ENCODE measurements at places on chromosomes 2 and 18.

DNA sequence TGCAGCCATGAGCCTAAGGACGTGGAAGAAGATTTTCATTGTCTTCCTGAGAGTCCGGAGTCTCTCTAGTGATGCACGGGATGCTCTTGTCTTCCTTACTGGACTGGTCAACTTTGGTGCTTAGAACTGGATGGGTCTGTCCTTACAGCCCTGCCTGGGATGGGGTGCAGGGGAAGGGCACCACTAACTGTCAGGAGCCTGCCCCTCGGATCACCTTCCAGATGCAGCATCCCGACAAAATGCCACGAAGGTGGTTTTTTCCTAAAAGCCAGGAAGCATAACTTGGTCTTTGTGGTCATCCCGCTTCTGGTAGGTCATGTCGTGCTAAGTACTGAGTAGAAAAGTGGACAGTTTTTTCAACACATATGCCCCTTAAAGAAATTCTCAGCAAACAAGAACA is 207.4 kb upstream of the TWIST2 start:
- no peak for DNase-seq

- no peak for DNase-seq
Observed at GRCh38 chr2:215831296-215831913, 181.9 kb downstream of the MREG start.

DNA sequence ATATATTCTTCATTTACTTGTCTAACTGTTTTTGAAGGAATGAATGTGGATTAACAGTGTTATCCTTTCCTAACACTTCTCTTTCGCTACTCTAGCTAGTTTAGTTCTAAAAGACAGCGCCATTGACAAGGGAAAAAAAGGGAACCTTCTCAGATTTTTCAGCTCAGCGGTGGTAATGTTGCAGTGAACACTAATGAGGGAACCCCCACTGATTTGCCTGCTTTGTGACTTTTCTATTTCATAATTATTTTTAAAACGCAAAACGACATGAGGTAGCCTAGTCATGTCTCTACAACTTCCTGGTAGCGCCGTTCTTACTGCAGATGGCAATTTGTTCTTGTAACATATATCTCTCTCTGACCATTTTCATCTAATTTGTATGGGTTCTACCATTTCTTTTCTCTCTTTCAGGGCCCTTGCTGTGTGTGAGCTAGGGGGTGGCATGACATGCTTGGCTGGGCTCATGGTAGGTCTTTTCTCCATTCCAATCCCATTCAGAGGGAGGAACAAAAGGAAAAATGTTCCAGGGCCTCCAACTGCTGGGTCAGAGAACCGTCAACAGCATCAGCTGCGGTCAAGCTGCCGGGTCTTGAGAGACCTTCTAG is 235.5 kb upstream of the SIX3 start:
- DNase-seq: no peak

DNA sequence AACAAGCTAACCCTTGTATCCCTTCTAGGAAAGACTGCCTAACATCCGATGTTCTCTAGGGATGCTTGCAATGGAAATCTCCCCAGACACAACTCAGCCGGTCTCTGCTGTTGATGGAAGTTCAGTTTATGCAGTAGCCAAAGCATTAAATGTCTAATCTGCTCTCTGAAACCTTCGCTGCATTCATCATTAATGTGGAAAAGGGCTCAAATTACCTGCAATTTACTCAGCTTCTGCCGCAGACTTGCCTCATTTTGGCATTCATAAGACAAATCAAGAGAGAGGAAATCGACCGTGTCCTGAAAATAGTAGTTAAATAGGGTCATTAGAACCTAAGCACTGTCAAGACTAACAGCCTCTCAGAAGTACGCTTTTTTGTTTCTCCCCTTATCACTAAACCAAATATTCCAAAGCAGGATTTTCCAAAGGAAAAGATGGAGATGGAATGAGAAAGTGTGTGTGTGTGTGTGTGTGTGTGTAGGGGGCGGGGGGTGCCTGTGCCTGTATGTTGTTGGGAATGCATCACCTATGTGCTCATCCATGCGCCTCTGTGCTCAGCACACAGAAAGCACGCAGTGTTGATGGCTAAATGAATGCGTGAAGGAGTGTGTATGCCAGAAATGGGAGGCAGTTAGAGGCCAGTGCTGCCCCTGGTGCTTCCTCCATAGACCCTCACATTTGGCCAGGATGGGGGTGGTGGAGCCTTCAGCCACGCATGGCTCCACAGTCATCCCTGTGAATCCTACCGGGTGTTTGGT is 7.4 kb downstream of the LCT start:
- no peak for DNase-seq

DNA sequence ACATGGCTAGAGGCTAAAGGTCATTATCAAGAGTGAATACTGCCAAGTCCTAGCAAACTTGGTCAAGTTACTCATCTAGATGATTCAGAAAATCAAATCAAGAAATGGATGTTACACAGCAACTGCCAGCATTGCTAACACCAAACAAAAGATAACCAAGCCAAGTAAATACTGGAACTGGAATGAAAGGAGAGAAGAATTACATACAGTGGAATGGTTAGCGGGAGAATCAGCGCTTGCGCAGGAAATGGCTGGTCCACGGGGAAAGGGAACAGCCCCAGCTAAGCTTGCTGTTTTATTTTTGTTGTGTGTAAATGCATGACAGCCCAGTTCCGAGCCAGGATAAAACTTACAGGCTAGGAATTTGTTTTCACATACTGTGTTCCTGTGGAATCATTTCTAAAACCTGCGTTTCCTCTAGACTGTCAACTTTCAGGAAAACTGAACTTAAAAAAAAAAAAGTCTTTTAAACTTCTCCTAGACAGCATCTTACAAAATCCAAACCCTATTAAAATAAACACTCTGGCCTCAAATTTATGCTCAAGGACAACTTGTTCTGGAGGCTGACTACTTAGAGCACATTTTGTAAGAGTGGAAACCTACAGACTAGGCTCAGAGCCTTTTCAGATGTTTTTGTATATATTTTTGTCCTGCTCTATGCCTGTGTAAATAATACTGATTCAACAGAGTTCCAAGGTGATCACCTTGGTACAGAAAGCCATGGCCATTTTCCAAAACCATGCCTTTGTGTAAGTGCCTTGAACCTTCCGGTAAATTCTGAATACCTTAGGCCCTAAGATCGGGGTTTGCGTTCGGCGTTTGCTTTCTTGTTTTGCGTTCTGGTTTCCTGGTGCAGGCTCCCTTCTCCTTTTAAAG is 30.7 kb upstream of the TXNDC2 start:
- DNase-seq: no peak

DNA sequence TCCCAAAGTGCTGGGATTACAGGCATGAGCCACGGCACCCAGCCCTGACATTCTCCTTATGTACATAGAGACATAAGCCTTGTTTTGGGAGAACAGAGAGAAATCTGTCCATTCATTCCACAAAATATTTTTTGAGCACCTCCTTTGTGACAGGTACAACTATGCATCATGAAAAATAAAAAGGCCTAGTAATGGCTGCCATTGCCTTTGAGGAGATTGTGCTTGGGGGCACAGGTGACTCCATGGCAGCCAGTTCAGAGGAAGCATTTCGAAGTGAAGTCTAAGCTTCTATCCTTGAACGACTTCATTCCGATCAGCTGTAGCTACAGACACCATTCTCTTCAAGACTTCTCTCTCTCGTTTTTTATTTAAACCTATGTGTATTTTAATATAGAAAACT is 10.5 kb upstream of the MYCN start:
- no peak for DNase-seq

DNA sequence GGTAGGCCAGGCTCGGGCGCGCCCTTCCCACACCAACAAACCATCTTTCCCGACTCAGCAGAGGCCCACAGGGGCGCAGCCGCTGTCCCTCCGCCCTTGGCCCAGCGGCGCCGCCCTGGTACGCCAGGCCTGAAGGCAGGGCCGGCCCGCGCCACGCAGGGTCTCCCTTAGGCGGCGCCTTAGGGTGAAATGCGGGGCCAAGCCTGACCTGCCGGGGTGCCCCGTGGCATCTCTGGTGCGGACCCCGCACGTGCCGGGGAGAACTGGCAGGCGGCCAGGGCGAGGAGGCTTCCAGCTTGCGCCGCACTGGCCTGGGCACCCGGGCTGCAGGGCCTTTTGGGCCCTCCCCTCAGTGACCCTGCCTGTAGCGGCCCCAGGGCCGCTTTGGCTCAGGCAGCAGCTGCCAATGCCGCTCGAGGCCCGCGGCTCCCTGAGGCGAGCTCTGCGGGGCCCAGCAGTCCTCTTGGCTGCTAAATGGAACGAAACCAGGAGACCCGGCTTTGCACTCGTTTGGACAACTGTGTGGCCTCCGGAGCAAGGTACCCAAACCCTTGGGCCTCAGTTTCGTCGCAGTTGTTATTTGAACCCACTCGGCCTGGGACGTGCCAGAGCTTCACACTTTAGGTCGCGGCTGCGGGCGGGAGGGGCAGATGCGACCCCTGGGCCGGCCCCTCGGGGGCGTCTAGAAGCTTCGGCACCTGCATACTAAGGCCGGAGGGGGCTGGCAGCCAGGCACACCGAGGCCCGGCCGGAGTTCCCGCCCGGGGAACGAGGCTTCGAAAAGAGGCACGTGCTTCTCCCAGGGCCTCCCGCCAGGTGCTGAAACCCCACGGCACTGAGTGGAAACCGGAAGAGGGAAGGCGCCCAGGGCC is 8.5 kb downstream of the OTX1 start:
- no peak for DNase-seq

DNA sequence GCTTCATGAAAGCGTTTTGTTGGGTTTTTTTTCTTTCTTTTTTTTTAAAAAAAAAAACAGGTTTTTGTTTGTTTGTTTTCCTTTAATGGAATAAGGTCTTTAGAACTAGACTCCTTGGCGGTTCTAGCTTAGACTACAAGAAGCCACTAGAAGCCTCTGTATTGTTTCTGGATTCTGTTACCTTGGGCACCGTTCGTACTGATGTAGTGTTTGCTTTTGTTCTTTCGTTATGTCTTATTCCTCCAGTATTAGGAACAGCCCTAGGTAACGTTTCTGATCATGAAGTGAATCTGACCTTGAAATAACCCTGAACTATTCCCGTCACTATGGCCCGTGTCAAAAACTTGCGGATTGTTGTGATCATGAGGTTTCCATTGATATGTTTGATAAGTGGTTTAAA is 164.6 kb downstream of the PTGR3 start:
- no peak for DNase-seq

- DNase-seq: no peak
Observed at GRCh38 chr2:24635181-24635580, 144.1 kb downstream of the NCOA1 start.

DNA sequence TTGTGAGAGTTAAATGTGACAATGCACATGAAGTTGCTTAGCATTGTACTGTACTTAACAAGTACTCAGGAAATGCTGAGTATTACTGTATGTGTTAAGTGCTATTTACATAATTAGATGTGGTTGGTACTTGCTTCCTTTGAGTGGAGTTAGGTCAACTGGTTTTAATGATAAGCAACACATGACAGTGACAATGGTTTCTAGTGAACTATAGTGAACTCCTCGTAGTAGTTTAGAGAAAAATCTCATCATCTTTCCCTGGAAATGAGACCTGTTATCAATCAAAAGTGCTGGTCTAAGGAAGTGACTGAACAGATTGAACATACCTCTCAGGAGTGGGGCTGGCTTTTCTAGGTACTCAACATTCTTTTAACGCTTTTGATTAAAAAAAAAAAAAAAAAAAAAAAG is 29.2 kb upstream of the ZDBF2 start:
- no peak for DNase-seq

DNA sequence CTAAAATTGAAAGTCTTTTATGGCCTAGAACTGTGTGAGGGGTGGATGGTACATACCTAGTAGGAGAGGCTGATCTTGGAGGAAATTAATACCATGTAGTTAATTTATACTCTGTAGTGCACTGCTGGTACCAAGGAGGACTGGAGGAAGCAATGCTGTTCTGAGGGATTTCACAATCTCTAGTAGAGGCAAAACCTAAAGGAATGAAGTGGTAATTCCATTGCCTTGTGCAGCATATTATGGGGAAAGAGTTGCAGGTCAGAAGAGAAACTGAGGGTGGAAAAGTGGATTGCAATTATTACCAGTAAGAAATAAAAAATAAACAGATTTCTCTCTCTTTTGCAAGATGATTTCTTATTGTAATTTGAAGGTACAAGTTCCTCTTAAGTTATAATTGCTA is 2.2 kb downstream of the ABI2 start:
- no peak for DNase-seq

GRCh38 chr18:22930089-22930713 is 2.9 kb upstream of the RBBP8 start:
- DNase-seq: peak; percentile 56

GRCh38 chr2:121284463-121285449 is at the start of gene TFCP2L1:
Gene TFCP2L1, minus strand, starts transcription at chr2:121285202. Its CDS starts 93 bp downstream, at chr2:121285109.
- no peak for DNase-seq

GRCh38 chr18:73136134-73136533 is 268.3 kb upstream of the NETO1 start:
- no peak for DNase-seq

DNA sequence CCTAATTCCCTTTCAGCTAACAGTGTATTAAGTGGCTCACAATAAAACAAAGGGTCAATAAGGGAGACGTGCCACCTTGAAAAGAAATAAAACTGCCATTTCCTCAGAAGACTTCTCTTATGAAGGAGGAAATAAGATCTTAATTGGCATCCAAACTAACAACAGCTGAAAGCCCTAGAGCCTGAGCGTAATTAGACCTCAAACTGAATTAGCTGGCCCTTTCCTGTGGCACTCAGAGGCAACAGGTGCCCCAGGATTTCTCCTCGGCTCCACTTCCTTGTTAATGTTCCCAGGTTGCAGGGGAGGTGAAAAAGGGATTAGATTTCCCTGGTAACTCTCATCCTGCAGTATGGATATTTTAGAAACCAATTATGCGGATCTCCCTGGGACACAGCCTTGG is 804.3 kb downstream of the DCDC2C start:
- no peak for DNase-seq

GRCh38 chr18:33836564-33836963 is 258.5 kb downstream of the ASXL3 start:
- no peak for DNase-seq

DNA sequence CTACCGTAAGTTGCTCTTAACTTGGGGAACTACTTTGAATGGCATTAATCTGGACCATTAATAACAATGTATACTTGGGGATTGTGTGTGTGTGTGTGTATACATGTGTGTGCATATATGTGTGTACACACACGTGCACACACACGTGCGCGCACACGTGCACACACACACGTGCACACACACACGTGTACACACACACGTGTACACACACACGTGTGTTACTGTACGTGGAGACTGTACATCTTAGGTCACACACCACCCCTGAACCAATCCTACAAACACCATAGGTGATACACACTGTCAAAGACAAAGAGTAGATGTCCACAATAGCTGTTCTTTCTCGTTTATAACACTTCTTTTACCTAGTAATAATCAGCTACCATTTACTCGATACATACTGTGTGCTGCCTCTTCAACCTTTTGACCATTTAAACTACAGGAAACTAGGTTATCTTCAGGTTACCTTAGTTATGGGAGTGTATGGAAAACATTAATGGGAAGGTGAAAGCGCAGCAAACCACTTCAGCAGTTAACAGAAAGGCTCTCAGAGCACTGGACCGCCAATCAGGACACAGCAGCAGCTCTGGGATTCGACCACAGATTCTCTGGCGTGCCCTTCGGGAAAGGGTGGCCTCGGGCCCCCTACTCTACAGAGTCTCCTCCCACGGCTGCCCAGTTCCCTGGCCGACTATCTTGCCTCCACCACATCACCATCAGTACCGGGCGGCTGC is 894 bp upstream of the GCC2 start:
- DNase-seq: no peak
